ENCODE measurements at places on chromosomes 12 and 14.
A peak's percentile ranks its signal among the peaks of the same experiment; 100 is the strongest.

DNA sequence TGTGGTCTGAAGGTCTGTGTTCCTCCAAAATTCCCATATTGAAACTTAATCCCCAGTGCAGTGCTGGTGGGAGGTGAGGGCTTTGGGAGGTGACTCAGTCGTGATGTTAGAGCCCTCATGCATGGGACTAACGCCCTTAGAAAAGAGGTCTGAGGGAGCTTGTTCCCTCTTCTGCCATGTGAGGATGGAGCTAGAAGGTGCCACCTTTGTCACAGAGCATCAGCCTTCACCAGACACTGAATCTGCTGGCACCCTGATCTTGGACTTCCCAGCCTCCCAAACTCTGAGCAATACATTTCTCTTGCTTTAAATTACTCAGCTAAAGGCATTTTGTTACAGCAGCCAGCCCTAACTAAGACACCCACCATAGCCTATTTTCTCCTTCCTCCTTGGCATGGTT is 13.9 kb downstream of the RAB15 start:
- DNase-seq = no peak

DNA sequence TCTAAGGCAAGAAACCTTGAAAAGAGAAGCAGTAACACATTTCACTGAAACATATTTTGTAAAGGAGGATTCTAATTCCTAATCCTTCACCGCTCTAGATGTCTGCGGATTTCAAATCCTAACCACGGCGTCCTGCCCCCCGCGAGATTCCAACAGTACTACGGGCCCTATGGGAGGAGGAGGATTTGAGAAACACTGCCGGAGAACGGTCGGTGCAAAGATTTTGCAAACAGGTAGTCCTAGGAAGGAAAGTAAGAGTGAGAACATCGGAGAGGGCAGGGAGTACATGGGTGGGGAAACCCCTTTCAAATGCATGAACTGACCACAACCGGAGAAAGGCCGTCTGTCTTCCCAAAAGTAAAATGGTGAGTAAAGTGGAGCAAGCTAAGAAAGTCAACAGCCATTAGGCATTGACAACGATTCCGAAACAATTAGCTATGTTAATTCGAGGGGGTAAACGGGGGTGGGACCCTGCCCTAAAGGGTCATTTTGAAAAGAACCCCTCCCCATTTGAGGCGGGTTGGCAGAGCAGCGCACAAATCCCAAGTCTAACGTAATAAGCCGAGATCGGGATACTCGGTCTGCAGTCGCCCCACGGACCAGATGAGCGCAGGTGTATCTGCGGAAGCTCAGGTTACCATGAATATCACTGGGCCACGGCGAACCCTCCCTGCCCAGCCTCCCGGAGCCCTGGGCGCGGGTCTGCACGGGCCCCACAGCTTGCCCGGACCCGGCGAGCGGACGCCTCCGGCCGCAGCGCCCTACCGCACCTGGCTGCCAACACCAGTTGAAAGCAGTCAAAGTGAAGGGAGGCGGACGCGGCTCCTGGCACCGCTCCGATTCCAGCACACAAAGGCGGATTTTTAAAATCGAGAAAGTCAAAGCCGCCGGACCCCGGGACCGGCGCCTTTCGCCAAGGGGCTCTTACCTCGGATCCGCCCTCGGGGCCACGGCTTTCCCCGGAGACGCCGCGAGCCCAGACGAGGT is 662 bp downstream of the EPS8 start:
- DNase-seq = peak; percentile 48

DNA sequence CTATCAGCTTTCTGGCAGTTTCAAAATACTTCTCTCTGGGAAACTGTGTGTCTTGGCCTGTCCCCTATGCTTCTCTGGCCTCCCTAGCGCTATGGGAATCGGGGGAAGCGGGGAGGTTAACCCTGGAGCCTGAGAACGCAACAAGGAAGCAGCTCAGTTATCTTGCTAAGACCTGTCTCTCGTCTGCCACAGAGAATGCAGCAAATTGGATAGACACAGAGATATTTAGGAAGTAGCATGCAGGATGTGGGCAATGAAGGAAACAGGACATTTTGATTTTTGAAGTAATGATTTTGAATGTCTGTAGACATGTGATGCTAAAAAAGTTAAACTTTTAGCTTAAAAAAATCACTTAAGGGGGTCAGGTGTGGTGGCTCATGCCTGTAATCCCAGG is 6.6 kb upstream of the CALCOCO1 start:
- no peak for DNase-seq

DNA sequence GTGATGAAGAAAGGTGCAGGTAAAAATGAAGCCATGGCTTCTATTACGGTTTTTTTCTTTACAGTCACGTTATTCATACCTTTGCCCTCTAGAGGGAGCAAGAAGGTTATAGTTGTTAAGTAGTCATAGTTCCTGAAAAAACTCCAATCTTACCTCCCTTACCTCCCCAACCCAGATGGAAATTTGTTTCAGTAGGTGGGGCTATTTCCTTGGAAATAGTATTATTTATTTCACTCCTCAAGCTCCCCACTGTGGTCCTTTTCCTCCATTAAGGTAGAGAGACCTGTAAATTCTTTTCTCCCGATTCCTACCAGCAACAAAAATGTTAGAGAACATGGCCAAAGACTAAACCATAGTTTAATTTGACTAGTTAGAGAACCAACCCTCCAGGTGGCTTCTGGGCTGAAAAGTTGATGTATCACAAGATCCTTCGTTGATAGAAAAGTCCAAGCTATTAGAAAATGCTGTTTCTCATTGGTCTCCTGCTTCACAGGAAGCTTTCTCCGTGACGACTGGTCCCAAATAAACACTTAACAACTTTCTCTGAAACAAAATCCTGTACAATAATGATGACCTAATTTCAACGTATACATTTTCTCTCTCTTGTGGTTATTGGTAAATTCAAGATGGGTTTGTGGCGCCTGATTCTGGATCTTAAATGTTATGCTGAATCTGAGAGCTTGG is 43.5 kb downstream of the TMX1 start:
- DNase-seq = peak; percentile 92

DNA sequence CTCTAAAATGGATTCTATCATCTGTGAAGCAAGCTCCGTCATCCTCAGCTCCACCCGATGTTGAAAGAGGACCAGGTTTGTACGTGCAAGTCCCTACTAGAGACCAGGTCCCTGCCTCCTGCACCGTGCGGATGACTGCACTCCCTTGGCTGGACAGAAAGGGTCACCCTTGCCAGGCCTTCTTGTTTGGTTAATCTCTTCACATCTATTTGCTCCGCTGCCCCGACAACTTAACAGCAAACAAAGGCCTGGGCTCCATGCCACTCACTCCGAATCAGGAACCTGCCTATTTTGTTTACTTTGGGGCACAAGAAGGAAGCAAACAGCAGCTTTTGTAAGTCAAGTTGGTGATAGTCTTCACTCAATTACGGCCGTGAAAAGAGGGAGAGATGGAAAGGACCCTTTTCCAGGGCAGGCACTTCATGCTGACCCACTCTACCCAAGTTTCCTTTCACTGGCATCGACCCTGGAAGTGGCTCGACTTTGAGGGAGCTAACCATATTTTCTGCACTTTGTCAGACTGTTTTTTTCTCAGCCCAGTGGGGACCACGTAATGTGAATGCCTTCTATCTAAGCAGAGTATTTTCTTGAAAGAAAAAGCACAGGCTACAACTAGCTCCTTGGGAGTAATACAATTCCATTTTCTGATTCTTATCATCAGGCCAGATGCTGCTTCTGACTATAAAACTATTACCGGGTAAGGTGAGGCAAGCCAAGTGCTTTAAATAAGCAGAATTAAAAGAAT is 202.6 kb downstream of the FOXN3 start:
- DNase-seq = peak; percentile 63

GRCh38 chr12:123971449-123971769 is 1.2 kb downstream of the CCDC92 start:
- no peak for DNase-seq

- peak; percentile 47 for DNase-seq
Observed at GRCh38 chr14:33934043-33934750, 16.7 kb downstream of the EGLN3 start.

GRCh38 chr12:89225808-89226411 is 126.4 kb downstream of the DUSP6 start:
- no peak for DNase-seq

DNA sequence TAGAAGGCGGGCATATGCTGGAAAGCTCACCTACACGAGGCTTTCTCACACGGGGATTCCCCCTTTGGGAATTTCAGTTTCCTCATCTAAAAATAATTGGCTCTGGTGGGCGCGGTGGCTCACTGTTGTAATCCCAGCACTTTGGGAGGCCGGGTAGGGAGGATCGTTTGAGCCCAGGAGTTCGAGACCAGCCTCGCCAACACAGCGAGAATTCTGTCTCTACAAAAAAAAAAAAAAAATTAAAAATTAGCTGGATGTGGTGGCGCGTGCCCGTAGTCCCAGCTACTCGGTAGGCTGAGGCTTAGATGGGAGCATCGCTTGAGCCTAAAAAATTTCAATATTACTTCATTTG is 400 bp upstream of the NDUFA12 start:
- no peak for DNase-seq

GRCh38 chr12:9349888-9350885 is 142.0 kb upstream of the PZP start:
- no peak for DNase-seq

DNA sequence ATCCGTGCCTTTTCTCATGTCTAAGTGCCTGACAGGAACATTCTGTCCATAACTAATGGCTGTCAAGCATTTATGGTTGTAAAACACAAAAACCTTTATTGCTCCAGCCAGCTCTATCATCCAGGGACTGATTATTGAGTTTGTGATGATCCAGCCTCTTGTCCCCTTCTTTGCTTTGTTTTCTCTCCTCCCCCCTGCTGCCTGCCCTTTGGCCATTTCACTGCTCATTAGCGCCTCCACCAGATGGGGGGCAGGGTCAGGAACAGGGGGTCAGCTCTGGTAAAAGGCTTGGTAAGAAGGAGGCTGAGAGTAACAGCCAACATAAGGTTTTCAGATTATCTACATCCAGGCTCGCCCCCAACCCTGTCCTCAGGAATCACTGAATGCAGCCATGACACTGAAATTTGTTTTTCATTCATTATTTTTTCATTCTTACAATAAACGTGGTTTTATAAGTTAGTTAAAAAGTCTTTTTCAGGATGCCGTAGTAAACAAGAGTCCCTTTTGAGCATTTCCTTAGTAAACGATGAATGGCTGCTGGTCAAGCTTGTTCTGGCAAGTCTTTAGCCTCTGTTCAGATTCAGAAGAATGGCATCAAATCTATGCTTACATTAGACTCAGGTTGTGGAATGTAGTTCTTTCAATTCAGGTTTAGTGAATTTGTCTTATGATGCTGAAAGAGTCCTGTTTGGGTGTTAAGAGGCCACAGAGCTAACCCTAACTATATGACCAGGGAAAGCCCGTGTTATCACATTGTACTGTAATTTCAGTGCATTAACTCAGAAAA is 21.7 kb downstream of the HMGA2 start:
- DNase-seq = no peak

- DNase-seq = no peak
Observed at GRCh38 chr14:68409387-68409786, 383.5 kb downstream of the ZFP36L1 start.

DNA sequence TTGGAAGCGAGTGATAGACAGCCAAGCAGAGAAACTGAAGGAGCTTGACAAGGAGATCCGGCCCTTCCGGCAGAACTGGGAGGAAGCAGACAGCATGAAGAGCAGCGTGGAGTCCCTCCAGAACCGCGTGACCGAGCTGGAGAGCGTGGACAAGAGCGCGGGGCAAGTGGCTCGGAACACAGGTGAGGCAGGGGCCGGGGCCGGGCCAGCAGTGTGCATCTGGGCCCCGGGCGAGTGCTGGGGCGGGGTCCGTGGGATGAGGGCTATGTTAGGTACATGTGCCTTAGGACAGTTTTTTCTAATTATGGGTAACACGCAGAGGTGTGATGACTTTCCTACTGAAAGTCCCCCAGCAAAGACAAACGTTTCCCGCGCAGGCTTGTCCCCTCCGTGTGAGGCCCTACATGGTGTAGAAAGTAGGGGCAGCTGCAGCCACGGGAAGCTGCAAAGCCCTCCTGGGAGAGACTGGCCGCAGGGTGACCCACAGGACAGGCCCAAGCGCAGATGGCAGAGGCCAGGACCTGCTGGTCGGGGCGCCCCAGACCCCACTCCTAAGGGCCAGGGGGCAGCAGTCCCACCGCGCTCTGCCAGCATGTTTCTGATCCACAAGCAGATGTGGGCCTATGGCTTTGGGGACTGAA is 19.1 kb upstream of the AMN start:
- DNase-seq = no peak
